Left lung (tissue), 14 donors: ENCODE measurements at places on chromosomes 2 and 18. TPM values are rescaled to one million over a fixed set of nuclear protein-coding genes. Genes with fewer than 3 reads are reported as not detected.

Gene INHA
- polyA plus RNA-seq, result 0.43 TPM

Gene BOK
- 17.8 TPM for polyA plus RNA-seq

GRCh38 chr2:30786923-30787685 lies 20.1 kb downstream of the CAPN13 start:
- no peaks in the 10 kb centered on the region for H3K4me1 ChIP-seq
- no peak for DNase-seq
- no peak overlapping the region for H3K4me3 ChIP-seq
- H3K27me3 ChIP-seq, result peaks cover 8% of the 10 kb centered on the region
- H3K27ac ChIP-seq, result no peak overlapping the region
- no peaks in the 10 kb centered on the region for H3K36me3 ChIP-seq

DNA sequence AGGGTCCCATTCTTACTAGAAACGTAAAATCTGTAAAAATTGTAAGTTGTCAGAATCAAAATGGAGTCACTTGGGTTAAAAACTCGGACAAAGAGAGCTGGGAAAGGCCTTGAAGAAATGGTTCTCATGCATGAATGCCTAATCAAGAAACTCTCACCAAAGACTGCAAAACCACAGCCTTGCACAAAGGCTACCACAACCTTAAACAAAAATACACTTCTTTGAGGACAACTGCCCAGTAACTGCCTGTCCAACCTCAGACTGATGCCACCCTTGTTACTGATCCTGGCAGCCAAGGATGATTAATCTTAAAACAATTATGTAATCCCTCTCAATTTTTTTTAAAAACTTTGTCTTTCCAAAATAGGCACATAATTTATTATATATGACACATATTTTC lies 299.3 kb downstream of the CCDC85A start:
- no peak for DNase-seq
- H3K27ac ChIP-seq, result no peak overlapping the region
- no peaks in the 10 kb centered on the region for H3K27me3 ChIP-seq
- no peaks in the 10 kb centered on the region for H3K36me3 ChIP-seq
- H3K4me1 ChIP-seq, result no peaks in the 10 kb centered on the region
- H3K4me3 ChIP-seq, result no peak overlapping the region

Gene SULT1C2
- 20.3 TPM for polyA plus RNA-seq

GRCh38 chr2:11820650-11821049 lies 74.2 kb downstream of the LPIN1 start:
- H3K36me3 ChIP-seq, result peaks cover 90% of the 10 kb centered on the region
- no peaks in the 10 kb centered on the region for H3K4me1 ChIP-seq
- no peaks in the 10 kb centered on the region for H3K27me3 ChIP-seq

Gene LIMS4
- 2.4 TPM for polyA plus RNA-seq

- no peak for DNase-seq
- H3K27ac ChIP-seq, result no peak overlapping the region
These were observed 17.2 kb downstream of the RALB start for GRCh38 chr2:120269816-120270215.

Gene ANKRD62
- 0.10 TPM for polyA plus RNA-seq

Gene KCNE4
- polyA plus RNA-seq, result 3.9 TPM

- H3K27ac ChIP-seq, result no peak overlapping the region
- no peak overlapping the region for H3K4me3 ChIP-seq
- H3K36me3 ChIP-seq, result no peaks in the 10 kb centered on the region
- DNase-seq, result peak; percentile 64
These were observed 168.1 kb downstream of the SETBP1 start for GRCh38 chr18:44848644-44849335.

Gene ALPP
- not detected for polyA plus RNA-seq

- H3K36me3 ChIP-seq, result no peaks in the 10 kb centered on the region
- H3K4me1 ChIP-seq, result no peaks in the 10 kb centered on the region
- H3K4me3 ChIP-seq, result no peak overlapping the region
- H3K27ac ChIP-seq, result no peak overlapping the region
These were observed 18.7 kb downstream of the RBBP8 start for GRCh38 chr18:22951823-22952222.

DNA sequence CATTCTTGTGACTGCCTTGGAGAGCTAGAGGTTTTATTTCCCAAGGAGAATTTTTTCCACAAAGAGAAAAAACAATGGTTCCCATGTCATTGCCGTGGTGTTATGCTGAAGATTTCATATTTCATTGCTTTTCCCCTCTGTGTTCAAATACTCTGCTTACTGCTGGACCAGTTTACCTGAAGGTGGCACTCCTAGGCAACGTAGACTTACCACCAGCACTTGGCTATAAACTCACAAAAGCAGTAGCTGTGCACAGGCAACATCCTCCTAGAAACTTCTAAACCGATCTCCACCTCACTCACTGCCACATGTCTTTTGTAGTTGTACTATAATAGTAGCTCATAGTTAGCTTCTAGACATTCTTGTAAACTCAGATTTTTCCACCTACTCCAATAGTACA lies 1319.7 kb upstream of the CRIM1 start:
- no peaks in the 10 kb centered on the region for H3K27me3 ChIP-seq
- no peak overlapping the region for H3K27ac ChIP-seq
- no peaks in the 10 kb centered on the region for H3K4me1 ChIP-seq
- H3K4me3 ChIP-seq, result no peak overlapping the region
- no peaks in the 10 kb centered on the region for H3K36me3 ChIP-seq

DNA sequence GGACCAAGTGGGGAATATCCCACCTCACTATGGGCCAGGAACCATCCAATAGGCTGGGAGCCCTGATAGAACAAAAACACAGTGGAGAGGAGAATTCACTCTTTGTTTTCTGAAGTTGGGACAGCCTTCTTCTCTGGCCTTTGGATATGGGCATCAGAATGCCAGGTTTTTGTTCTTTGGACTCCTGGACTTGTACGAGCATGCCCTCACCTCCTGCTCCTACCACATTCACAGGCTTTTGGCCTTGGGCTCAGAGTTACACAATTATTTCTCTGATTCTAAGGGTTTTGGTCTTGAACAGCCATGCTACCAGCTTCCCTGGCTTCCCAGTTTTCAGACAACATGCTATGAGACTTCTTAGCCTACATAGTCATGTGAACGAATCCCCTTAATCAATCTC lies 732.9 kb upstream of the VRK2 start:
- no peak overlapping the region for H3K4me3 ChIP-seq
- H3K27ac ChIP-seq, result no peak overlapping the region
- no peak for DNase-seq
- no peaks in the 10 kb centered on the region for H3K27me3 ChIP-seq
- H3K4me1 ChIP-seq, result no peaks in the 10 kb centered on the region

GRCh38 chr2:50443868-50444630 lies 587.9 kb downstream of the NRXN1 start:
- H3K4me3 ChIP-seq, result no peak overlapping the region
- no peak for DNase-seq
- H3K27me3 ChIP-seq, result no peaks in the 10 kb centered on the region
- no peaks in the 10 kb centered on the region for H3K4me1 ChIP-seq

DNA sequence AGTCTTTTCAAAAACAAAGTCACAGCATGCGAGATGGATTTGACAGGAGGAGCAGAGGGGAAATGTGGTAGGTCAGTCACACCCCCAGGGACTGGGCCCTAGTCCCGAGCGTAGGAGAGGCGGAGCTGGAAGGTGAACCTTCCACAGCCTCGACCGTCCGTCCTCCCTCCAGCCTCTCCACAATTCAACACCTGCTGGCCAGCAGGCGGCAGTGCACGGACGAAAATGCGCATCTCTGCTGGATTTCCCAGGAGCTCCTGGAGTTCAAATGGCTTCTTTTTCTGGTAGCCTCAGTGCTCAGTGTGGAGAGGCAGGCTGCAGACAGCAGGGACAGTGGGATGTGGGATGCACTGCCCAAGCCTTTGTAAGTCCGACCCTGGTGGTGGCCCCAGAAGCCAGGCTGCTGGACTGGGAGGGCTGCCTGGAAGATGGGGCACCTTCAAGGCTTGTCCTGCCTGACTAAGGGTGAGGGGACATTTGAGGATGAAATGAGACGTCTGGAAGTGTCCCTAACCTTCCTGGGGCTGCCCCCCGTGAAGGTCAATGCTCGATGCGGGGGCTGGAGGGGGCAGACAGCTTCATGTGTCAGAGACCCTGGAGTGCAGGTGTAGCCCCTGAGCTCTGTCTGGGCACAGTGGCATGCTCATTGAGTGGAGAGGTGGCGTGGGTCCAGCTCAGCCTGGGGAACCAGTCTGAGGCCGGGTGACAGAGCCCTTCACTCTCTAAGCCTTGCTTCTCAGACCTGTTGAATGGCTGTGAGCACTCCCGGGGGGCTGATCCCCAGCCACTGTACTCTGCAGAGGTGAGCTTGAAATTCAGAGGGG lies 189.5 kb downstream of the TFCP2L1 start:
- no peaks in the 10 kb centered on the region for H3K36me3 ChIP-seq
- no peak overlapping the region for H3K27ac ChIP-seq
- H3K27me3 ChIP-seq, result peaks cover 19% of the 10 kb centered on the region
- no peak overlapping the region for H3K4me3 ChIP-seq
- H3K4me1 ChIP-seq, result no peaks in the 10 kb centered on the region

Gene UGT1A4
- not detected for polyA plus RNA-seq

Gene MRPS5
- polyA plus RNA-seq, result 86.6 TPM
